Right atrium auricular region (tissue), 2 donors: ENCODE measurements at places on chromosomes 12 and 14. TPM values are rescaled to one million over a fixed set of nuclear protein-coding genes. Genes with fewer than 3 reads are reported as not detected.

Gene PTHLH
- total RNA-seq: 0.63 TPM

Gene PGF
- 3.3 TPM for total RNA-seq

Gene EPYC
- total RNA-seq: not detected

Gene TSPAN8
- 2.8 TPM for total RNA-seq

Gene FAM181A
- total RNA-seq: not detected

Gene SERPINA1
- 2.4 TPM for total RNA-seq

Gene RASSF9
- total RNA-seq: 2.2 TPM

Gene FRMD6
- total RNA-seq: 7.2 TPM

Gene B4GALNT1
- 3.5 TPM for total RNA-seq

DNA sequence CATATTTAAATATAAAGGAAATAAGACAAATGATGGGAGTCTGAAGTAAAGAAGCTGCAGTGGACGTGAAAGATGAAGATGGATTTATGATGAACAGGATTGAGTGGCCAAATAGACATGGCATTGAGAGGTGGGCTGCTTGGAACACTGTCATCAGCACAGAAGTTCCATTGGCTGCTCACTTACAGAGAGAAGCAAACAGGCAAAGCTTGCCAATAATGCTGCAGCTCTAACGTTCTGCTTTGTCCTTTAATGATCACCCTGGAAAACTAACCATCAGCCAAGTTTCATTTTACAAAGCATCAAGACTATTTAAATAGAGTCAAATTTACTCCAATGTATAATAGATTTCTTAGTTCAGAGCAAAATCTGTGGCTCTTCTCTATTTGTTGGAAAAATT, 721.4 kb downstream of the TMTC2 start:
- no peak for DNase-seq

DNA sequence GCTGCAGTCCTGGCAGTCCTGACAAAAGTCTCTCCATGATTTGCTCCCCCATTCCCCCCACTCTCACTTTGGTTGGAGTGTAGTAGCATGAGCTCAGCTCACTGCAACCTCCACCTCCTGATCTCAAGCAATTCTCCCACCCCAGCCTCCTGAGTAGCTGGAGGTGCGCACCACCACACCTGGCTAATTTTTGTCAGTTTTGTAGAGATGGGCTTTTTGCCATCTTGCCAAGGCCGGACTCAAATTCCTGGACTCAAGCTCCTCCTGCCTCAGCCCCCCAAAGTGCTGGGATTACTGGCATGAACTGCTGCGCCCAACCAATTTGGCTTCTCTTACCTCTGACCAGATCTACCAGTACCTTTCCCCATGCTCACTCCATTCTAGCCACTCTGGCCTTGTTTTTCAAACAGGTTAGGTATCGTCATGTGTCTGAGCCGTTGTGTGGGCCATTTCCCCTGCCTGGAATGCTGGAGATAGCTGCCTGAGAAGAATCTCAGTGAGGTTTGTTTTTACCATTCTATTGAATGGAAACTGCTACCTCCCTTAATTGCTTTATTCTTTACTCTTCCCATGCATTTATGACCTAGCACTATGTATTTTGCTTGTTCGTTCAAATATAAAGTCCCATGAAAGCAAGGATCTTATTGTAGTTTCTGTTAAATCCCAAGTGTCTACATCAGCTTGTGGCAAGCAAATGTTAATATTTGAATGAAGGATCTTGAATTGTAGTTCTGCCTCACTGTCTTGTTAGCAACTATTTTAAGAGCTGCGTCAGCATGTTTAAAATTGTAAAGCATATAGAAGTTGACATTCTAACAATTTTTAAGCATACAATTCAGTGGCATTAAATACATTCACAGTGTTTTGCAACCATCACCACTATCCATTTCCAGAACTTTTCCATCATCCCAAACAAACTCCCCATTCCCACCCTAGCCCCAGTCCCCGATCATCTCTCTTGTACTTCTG, 39.7 kb downstream of the CPSF6 start:
- no peak for DNase-seq

GRCh38 chr12:66767536-66767935, 88.7 kb upstream of the GRIP1 start:
- DNase-seq: no peak

- DNase-seq: no peak
Measured at GRCh38 chr12:58961906-58962305, 41.6 kb upstream of the LRIG3 start.

GRCh38 chr14:71539650-71540285, 392.5 kb upstream of the RGS6 start:
- DNase-seq: no peak

DNA sequence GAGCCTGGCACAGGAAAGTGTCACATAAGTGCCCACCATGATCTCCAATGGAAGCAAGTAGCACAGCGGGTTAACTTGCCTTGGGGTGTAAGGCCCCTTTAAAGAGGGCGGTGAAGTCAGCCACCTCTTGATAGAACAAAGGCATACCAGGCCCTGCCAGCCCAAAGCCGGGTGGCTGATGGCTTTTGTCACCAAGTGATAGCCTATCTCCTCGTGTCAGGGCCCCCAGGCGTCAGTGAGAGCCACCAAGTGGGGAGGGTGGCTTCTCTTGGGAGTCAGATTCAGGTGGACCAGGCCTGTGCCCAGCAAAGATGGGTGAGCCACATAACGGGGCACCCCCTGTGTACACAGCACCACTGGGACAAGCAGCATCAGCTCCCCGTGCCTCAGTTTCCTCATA, 8.3 kb upstream of the MYL2 start:
- DNase-seq: no peak

DNA sequence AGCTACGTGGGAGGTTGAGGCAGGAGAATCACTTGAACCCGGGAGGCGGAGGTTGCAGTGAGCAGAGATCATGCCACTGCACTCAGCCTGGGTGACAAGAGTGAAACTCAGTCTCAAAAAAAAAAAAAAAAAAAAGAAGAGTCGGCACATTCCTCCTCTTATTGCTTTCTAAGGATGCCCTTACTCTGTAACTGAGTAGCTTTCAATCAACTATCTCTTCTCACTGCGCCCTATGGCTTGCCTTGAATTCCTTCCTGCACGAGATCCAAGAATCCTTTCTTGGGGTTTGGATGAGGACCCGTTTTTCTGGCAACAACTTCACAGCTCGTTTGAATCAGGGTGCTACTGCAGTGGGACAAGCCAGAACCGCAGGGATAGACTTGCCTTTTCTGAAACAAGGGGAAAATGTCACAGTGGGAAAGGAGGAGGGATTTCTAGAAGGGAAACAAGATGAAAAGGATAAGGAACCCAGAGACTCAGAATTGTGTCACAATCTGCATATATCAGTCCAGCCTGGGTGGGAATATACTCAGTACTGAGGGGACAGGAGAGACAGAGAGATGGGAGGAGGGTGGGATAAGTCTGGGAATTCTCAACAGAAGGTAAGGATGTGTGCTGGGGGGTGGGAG, 16.1 kb upstream of the RND1 start:
- no peak for DNase-seq

DNA sequence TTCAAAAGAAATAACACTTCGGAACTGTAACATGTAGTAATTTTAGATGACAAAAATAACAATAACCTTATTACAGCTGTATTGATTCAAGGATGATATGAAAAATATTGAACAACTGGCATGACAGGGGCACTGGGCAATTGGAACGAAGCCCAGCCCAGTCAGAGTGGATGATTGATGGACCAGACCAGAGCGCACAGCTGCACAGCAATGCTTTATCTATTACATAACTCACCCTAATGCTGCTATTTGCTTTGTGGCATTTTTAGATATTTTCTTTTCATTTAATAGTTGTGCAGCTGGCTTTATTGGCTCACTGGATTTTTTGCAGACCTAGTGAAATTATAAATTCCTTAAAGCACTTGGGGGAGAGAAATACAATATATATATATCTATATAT, 26.9 kb upstream of the FERMT2 start:
- DNase-seq: no peak

GRCh38 chr12:46354111-46354801, 18.3 kb downstream of the SLC38A2 start:
- DNase-seq: no peak

DNA sequence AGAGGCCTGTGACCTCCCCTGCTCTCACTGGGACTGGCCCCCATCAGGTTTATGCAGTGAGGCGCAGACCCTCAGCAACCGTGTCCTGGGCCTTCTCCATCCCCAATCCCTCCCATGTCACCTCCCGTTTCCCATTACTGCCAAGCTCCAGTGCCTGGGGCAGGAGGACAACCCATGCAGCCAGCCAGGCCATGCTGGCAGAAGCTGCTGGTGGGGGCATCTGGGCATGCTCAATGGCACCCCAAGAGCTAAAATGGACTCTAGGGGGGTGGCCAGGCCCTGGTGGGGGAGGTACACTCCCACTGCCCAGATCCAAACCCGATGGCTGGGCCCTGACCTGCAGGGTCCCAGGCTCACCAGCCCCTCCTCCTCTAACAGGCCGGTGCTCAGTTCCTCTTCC, 20.5 kb upstream of the GPR132 start:
- no peak for DNase-seq

- DNase-seq: no peak
Measured at GRCh38 chr12:2607881-2608607, 186.7 kb upstream of the FKBP4 start.

DNA sequence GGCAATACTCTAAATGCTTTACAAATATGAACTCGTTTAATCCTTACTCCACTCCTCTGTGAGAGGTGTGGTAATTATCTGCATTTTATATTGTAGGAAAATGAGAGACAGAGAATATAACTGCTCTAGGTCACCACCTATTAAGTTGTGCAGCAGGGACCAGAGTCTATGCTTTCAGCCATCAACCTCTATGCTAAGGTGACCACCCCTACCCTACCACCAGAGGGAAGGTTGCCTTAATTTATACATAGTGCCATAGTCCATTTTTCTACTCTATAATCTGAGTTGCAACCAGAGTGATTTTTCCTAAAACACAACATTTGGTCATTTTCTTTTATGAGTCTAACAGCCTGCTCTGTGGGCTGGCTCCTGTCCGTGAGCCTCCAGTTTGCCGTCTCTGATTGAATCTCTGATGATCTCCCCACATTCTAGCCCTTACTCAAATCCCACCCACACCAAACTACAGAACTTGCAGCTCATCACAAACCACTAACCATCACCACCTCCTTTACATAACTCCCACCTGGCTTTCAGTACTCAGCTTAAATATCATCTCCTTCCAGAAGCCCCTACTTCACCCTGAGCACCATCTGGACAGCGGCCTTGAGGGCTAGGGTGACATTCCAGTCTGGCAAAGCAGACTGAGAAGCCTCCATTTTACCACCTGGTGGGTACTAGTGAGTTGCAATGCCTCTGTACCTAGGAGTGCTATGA, 126.6 kb downstream of the PPM1H start:
- no peak for DNase-seq

- DNase-seq: no peak
Measured at GRCh38 chr14:88196925-88197324, 126.1 kb downstream of the KCNK10 start.

GRCh38 chr14:66015071-66015780, 470.9 kb upstream of the CCDC196 start:
- DNase-seq: no peak
